ENCODE measurements at places on chromosomes 2 and 18.

- DNase-seq, result no peak
Measured at GRCh38 chr2:38671946-38672345, 6.0 kb downstream of the GALM start.

DNA sequence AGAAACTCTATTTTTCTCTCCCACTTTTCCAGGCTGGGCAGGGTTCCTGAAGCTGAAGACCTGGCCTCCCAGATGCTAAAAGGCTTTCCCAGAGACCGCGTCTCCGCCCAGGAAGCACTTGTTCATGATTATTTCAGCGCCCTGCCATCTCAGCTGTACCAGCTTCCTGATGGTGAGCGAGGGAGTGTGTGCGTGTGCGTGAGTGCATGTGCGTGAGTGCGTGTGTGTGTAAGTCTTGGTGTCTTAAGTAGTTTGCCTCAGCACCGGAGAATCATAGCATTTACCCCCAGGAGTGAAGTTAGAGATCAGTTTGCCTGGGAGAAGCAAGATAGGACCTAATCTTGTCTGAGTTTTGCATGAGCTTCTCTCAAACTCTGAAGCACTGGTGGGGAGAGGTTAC is 73.7 kb downstream of the CDK15 start:
- no peak for DNase-seq

GRCh38 chr2:37459095-37459981 is 114.9 kb downstream of the QPCT start:
- DNase-seq, result no peak

GRCh38 chr18:14085770-14086457 is 46.3 kb downstream of the ZNF519 start:
- no peak for DNase-seq

DNA sequence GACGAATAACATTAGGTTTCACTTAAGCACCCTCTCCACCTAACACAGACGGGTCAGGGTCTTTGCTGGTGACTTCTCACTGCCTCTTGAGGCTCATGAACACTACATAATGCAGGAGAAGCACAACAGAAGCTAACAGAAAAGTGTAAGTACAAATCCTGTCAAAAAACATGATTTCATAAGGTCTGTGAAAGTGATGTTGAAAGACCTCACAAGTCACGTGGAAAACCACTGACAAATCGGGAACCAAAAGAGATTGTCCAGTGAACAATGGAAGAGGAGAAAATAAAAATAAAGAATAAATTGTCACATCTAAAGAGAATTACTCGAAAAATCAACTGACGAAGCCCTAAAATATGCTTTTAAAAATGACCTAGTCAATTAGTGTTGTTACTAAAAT is 14.0 kb downstream of the PSD4 start:
- DNase-seq, result no peak

- no peak for DNase-seq
Measured at GRCh38 chr18:74463254-74463653, 6.1 kb upstream of the DIPK1C start.

DNA sequence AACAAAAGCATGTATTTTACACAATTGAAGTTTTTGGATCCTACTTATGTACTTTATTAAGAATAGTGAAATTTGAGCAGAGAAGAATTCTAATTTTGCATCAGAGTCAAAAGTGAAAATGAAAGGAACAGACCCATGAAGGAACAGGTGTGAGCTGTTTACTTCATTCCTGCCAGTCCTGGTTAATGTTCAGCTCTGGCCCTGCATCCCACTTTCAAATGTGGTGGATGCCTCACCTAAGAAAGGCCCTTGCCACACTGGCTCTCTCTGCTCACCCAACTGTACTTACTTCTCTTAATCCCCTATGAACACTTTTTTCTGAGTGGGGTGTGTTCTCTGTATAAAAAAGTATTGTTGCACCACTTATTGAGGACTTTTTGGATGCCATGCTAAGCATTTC is 22.2 kb downstream of the FAM110C start:
- no peak for DNase-seq

- DNase-seq, result no peak
Measured at GRCh38 chr2:126542247-126542646, 113.7 kb upstream of the GYPC start.

GRCh38 chr18:69157906-69158305 is 242.8 kb upstream of the DOK6 start:
- DNase-seq, result no peak

- DNase-seq, result no peak
Measured at GRCh38 chr2:54047658-54048057, 67.8 kb upstream of the ACYP2 start.

GRCh38 chr2:141900826-141901225 is 230.0 kb downstream of the LRP1B start:
- no peak for DNase-seq

- no peak for DNase-seq
Measured at GRCh38 chr2:66171530-66171929, 263.4 kb upstream of the MEIS1 start.

DNA sequence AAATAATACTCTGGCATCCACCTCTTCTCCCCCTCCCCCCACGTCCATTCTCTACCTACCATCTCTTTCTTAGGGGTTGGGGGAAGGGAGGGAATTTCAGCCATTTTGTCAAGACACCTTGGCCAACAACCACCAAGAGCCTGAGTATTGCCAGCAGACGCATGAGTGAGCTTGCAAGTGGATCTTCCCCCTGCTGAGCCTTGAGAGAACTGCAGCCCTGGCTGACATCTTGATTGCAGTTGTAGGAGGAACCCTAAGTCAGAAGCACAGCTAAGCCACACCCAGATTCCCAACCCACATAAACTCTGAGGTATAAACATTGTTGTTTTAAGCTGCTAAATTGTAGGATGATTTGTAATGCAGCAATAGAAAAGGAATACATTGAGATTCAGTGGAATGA is 165.6 kb downstream of the TMEFF2 start:
- DNase-seq, result no peak

GRCh38 chr18:78323453-78324197 is 656.0 kb upstream of the SALL3 start:
- DNase-seq, result no peak

GRCh38 chr2:138494265-138494966 is 7.2 kb upstream of the SPOPL start:
- no peak for DNase-seq

All from nucleus accumbens (tissue), 56 donors.